ENCODE measurements at places on chromosomes 1 and 21.

DNA sequence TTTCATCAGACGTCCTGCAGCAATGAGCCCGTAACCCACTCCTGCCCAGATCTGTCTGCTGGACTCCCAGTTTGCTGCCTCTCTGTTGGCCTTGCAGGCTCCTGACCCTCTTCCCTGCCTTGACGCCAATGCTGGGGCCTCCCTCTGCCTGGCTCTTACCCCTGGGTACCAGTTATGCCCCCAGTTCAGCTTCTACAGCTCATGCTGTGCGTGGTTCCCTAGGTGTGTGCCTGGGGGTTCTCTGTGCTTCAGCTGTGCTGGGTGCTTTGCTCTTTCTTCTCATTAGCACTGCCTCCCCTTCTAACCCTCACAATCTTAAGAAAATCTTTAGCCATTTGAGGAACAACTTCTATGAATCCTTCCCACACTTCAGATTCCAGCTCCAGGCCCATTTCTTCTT is 151.4 kb downstream of the ZSCAN20 start:
- no peak for DNase-seq

GRCh38 chr1:43451701-43452532 is 1.8 kb downstream of the HYI start:
- DNase-seq = no peak

- DNase-seq = no peak
Measured at GRCh38 chr21:18917622-18918021, 514.0 kb upstream of the TMPRSS15 start.

DNA sequence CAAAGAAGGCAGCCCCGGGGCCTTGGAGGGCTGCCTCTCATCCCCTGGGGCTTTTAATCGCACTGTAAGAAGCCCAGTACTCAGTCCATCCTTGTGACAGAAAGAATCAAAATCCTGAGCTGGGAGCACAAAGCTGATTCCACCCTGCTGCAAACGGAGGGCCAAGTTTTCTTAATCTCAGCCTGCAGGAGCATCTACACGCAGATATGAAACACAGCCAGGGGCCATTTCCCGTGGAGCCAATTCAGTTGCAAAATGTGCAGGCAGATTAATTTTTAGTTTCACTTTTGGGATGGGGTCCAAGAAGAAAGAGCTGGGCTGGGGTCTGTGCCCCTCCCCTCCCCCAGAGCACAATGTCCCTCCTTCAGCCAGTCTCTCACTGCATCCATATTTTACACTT is 4.4 kb downstream of the LYPD8 start:
- no peak for DNase-seq

GRCh38 chr21:42358937-42359336 is 7.4 kb downstream of the TFF1 start:
- DNase-seq = no peak

- no peak for DNase-seq
Measured at GRCh38 chr1:154842635-154843034, 27.4 kb downstream of the KCNN3 start.

DNA sequence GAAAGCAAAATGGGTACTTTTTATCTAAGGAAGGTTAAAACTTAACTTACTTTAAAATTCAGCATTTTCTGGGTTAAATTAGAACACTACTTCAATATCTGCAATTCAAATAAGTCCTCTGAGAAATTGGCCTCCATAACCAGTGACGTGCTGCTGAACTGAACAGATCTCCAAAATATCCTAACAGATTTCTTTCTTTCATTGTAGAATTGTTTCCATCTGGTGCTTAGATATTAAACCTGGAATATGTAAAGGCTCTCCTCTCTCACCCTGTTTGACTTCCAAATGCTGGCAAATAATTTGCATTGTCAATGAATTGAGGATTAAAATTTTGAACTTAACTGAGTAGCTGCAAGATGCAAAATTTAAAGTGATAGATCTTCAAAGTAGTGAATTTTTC is 316.9 kb upstream of the CXADR start:
- no peak for DNase-seq

DNA sequence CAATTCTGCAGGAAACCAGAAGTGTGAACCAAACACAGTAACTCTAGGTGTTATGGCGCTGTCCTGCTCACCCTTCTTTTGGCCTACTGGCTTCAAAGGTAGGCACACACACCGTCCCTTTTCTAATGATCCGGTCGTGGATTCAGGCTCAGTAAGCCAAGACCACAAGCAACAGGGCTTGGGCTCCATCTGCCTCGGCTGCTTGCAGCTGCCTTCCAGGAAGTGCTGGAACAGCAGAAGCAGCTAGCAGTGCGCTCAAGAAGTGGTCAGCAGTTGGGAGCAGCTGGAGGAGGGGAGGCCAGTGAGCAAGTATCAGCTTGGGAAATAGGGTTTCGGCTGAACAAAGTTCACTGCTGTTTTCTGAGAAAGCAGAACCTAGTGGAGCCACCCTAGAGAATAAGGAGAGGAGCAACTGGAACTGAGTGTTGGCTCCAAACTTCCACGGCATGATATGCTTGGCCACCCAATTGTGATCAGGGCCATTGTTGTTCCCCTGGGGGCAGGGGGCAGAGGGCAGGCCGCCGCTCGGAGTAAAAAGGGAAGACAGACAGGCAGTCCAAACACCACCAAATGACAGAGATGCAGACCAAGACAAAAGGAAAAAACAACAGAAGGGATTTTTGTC is 173.4 kb downstream of the TOMM20 start:
- no peak for DNase-seq

GRCh38 chr1:110011527-110012041 is 22.8 kb upstream of the STRIP1 start:
- no peak for DNase-seq

- no peak for DNase-seq
Measured at GRCh38 chr1:245188403-245188802, 33.6 kb downstream of the KIF26B start.

GRCh38 chr1:197557302-197557701 is 218.0 kb downstream of the DENND1B start:
- no peak for DNase-seq

DNA sequence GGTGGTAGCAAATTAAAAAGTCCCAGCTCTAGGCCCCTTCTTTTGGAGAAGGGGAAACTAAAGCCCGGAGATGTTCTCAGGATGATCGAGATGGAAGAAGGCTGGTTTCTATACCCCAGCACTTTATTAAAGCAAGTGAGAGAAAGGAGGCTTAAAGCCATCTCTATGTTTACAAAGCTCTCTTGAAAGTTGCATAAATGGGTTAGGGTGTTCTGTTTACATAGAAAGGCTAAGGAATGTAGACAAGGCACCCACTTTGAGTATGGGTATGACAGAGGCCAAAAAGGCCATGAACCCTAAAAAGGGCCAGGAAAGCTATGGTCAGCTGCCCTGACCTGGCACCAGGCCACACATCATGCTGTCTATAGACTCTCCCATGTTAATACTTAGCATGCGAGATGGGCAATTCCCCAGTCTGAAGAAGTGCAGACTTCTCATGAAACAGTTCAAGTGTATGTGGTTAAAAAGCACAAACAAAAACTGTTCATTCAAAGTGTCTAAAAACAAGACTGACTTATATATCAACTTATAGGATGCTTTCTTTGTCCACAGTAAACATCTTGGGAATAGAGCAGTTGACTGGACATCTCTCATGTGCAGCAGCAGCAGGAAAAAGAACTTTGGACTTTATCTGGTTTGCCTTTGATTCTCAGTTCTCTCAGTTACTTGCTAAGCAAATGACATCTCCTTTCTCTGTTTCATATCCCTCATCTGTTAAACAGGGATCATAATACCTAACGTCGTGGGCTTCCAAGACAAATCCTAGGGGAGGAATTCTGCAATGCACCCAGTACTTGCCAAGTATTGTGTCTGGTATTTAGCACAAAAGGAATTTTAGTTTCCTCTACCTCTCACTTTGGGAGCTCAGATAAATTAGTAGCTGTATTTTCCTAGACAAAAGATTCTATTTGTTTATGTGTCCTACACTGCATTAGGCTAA is 521.6 kb downstream of the PLPP3 start:
- no peak for DNase-seq

DNA sequence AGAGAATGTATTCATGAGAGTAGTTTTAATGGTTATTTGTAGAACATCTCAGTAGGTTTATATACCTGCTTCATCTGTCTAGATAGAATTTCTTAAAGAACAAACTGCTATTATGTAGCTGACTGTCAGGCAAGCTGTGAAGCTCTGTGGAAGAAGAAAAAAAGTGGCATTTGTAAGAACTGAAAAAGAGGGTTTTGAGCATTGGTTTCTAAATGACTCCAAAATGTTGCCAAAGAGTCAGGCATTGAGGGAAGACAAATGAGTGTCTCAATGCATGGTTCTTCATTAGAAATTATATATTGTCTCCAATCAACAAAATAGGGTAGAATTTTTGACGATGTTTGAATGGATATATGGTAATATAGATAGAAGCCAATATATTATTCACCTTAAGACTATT is 1276.1 kb downstream of the KCNT2 start:
- no peak for DNase-seq
